ENCODE measurements at places on chromosomes 5 and 9.

DNA sequence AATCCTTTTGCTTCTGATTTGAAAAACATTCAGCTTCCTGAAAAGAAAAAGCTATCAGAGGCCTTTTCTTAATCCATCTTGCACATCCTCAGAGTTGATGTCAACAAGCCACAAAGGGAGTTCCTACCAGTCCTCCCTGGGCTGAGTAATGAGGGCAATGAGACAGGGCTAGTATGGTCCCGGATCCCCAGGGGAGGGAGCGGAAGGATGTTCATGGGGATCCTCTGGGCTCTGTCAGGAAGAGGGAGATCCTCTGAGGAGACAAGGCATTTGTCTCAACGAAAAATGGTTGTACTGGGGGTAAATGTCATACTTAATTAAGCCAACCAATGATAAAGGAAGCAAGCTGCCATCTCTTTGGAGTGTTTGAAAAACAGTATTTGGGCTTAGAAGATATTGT, 195.3 kb downstream of the DTWD2 start:
- DNase-seq = no peak

DNA sequence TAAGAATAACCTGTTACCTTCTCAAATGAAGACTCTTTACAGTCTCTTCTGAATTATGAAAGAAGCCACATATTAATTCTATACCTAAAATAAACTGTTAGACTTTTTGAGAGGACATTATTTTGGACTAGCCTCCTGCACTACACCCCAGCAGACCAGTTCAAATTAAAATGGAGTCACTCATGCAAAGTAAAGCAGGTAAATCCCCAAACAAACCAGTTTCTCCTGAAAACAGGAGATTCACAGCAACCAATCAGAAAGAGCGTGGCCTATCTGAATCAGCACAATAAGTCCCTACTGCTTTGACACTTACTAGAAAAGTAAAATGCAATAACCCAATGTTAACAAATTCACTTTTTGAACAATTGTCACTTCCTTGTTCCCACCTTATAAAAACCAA, 58.8 kb downstream of the PTBP3 start:
- DNase-seq = no peak

DNA sequence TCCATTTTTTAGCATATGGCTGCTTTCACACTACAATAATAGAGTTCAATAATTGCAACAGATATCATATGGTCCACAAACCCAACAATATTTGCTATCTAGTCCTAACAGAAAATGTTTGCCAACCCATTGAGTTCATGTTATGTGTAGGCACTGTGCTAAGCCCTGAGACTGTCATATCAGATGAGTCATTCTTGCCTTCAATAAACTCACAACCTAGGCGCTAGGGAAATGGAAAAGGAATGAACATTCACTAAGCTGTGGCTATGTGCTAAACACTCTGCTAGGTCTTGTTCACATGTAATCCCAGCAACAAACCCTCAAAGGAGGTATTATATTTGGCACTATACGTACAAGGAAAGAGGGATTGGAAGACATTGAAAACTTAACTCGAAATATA, 8.4 kb upstream of the TIMD4 start:
- no peak for DNase-seq

DNA sequence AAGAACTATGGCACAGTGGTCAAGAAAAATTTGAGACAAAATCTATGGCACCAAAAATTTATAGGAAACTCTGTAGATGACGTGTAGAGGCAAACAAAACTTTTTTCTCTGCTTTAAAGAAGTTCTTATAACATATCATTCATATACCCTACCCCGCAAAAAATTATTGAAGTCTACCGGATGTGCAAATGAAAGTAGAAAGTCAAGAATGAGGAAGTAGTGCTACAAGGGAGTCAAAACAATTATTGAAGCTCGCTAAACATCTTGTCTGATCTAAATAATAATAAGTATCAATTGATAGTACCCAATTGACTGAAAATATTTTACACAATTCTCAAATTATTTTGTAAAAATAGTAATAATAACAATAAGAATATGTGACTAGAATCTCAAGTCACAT, 398.5 kb downstream of the TAF11L14 start:
- no peak for DNase-seq

GRCh38 chr5:18740301-18740700, 1106.0 kb downstream of the TAF11L14 start:
- DNase-seq = no peak

DNA sequence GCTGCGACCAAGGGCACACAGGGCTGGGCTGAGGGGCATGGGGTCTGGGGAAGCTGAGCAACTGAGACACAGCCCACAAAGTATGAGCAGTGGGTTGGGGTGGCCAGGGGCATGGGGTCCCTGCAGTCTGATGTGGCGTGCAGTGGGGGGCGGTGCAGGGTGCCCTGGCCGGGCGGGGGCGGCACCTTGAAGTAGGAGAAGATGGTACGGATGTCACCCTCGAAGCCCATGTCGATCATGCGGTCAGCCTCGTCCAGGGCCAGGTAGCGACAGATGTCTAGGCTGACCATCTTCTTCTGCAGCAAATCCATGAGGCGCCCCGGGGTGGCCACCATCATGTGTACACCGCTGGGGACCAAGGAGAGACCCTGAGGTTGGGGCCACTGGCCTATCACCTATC, 3.3 kb downstream of the DDX41 start:
- DNase-seq = no peak

DNA sequence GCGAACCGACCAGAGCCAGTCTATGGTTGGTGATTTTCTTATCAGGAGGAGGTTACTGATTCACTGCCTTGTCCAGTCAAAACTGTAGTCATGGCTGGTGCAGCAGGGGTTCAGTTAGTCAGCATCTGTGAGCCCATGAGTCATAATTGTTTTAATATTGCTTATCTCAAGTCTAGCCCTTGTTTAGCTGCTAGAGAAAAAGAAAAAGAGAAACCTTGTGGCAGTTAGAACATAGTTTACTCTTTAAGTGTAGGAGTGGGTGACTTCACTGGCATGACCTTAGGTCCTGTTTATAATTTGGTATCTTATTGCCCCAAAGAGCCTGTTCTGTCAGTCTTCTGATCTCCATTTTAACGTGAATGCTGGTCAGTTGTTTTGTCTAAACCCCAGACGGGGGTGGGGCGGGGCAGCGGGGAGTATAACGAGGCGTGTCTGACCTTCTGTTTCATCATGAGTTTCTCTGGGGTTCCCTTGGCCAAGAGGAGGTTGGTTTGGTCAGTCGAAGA, 76.9 kb upstream of the NFIL3 start:
- DNase-seq = peak; percentile 49

DNA sequence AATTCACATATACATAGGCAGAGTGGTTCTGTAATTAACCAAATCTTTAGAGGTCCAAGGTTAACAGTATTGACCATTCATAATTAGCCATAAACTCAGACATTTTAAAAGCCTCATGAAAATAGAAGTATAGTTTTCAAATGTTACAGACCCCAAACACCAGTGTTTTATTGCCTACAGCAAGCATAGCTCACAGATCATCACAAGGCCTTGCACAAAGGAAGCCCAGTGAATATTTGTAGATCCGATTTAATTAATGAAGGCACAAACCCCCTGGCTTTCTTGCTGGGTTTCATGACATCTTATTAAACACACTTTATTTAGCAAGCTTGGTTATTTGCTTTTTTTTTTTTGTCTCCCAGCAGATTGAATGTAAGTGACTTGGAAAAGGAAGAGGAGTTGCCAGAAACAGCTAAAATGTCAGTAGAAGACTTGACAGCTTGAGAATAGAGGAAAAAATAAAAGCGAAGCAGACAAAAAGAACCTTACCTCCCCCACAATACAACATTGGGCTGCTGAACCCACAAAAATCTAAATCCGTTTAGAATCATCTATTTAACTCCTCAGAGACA, 283.9 kb upstream of the TNC start:
- no peak for DNase-seq

DNA sequence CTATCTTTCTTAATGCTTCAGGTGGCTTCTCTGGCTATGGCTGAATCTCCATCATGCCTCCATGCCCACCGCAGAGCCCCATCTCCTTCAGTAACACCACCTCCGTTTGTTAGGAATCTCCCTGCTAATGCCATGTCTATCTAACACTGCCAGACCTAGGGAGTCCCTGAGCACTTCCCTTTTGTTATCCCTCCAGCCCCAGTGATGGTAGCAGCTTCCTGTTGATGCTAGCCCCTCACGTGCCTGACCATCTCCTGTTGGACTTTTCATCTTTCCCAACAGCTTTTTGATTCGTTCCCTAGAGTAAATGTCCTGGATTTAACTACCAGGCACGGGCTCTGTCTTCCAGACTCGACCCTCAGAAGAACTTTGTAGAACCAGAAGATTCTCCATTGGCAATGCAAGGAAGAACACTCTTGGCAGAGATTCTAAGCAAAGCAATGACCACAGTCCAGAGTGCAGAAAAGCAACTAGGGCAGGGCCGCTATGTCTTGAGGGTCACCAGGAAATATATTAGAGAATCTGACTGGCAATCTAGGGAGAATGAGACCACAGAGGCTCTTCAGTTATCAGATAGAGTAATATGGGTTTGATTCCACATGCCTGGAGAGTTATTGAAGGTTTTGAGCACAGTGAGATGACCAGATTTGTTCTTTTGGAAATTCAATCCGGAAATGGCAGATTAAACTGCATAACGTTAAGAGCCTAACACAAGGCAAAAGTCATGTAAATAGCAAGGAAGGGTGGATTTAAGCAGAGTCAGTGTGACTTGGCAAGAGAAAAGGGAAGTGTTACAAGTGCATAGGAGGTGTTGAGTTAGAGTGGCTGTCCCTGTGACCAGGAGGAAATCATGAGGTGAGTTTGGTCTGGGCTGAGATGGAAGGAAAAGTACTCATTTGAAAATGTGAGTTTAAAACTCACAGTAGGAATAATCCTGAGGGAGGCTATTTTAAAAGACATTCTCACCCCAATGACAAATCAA, 555.2 kb downstream of the ACTL7B start:
- no peak for DNase-seq

GRCh38 chr9:128892221-128892921, 10.4 kb downstream of the LRRC8A start:
- DNase-seq = peak; percentile 66

DNA sequence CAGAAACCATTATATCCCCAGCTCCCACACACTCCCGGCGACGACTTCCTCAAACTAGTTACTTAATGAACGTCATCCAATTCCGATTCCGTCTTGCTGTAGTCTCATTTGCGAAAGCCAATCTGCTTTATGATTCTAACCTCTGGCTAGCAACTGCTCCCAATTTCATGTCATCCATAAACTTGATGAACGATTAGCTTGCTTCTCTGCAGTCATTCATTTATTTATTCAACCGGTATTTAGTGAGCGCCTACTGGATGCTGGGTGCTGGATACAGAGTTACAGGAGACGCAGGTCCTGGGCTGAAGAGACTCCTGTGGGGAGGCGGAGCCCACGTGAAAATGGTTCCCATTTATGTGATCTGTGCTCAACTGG, 46.2 kb downstream of the TSPAN17 start:
- no peak for DNase-seq

DNA sequence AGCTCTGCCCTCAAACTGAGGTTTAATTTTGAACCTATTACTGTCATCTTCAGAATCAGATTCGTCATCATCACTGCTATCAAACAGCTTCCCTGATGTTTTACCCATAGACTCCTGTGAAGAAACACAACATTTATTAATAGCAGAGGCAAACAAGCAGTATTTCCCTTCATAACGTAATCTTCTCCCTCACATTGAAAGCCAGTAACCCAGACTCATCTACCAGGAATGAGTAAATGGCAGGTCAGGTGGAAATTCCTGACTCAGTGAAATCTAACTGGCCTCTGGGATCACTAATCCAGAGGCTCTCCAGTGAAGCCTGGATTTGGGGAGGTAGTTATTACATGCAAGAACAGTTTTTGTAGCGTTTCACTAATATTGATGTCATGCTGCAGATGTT, 14.6 kb downstream of the NOL8 start:
- no peak for DNase-seq

DNA sequence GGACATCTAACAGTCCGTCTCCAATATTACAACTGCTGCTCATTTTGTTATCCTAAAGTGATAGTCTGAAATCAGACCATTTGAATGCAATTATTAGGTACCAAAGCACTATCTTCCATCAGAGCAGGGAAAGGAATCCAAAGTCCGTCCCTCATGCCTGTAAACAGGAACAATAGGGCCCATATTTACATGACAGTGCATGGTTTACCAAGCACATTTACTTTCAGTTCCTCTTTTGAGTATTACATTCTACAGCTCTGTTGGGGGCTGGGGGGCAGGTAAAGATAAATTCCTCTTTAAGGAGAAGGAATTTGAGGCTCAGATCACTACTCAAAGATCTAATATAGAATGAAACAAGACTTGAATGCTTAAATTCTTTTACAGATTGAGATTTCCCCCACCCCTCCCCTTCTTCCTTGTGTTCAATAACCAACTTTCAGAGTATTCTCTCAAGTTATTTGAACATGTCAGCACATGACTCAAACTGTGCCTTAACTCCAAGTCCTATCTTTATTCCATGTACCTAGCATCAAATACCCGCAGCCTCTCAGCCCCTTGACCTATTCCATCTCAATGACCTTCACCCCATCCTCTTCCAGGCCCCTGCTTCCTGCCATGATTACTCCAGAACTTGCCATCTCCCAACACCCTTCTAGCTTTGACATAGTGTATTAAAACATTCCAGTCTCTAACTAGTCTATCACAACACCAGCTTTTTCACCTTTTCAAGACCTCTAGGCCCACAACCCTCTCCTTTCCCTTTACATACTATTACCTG, 71.0 kb downstream of the BRINP1 start:
- DNase-seq = no peak

DNA sequence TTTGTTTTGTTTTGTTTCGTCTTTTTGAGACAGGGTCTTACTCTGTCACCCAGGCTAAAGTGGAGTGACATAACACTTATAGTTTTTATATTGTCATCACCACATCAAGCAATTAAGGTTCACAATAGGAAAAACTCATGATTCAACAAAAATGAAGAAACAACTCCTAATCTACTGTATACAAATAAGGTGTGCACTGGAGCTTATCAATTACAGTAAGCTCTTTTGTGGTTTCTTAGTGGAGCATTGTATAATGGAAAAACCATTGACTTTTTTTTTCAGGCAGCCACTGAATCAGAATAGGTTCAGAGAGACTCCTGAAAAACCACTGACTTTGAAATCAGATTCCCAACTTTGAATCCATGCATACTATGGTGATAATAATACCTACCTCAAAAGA, 10.8 kb upstream of the PLIN2 start:
- no peak for DNase-seq

DNA sequence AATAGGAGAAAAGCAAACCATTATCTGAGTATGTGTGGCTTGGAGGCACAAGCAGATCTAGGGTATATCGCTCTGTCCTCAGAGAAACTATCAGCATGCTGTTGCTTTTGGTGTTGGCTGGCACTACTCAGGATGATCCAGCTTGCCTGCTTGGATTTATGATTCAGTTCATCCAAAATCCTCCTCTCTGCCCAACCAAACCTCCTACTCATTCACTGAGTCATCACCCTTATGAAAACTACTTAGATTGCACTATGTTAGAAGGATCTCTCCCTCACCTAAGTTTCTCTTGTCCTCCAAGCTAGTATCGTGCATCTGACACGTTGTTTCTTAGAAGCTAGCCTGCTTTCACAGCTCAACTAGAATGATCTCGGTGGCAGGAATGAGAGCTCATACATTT, 14.2 kb upstream of the ZBED3 start:
- peak; percentile 21 for DNase-seq
